ENCODE measurements at places on chromosomes 2 and 18.

GRCh38 chr2:203646266-203646864 lies 60.1 kb upstream of the CD28 start:
- DNase-seq, result no peak

DNA sequence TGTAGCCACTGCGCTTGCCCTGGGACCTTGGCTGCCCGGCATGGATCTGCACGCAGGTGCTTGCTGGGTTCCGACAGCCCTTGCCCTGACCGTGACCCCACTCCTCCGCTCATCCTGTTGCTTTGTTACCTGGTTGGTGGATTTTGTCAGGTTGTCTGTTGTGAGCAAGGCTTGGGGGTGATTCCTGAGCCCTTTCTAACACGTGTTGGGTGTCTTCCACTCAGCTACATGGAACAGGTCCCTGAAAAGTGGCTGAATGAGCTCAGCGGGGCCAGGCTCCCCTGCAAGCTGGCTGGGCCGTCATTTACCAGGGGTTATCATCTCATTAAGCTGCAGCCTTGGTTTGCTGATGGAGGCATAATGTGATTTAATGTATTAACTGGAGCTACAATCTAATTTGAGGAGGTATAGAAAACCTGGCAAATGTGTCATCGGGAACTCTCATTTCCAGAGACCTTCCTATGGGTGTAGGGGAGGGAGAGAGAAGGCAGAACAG lies 24.6 kb downstream of the RAMP1 start:
- no peak for DNase-seq

DNA sequence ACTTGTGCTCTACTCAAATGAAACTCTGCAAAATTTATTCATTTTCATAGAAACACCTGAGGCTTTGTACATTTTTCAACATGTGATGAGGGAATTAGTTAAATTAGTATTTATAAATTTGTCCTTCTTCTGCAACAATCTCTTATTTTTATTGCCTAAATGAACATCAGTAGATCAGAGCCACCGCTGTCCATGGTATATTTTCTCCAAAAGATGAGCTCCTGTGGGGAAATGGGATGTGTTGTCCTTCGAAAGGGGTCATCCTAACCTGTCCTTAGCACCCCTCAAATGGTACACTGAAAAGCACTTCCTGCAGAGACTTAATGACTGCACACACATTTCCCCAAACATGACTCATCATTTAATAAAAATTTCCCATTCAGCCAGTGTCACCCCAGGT lies 714.6 kb downstream of the MBD2 start:
- DNase-seq, result no peak

GRCh38 chr2:95104606-95105005 lies 17.0 kb downstream of the MRPS5 start:
- no peak for DNase-seq

DNA sequence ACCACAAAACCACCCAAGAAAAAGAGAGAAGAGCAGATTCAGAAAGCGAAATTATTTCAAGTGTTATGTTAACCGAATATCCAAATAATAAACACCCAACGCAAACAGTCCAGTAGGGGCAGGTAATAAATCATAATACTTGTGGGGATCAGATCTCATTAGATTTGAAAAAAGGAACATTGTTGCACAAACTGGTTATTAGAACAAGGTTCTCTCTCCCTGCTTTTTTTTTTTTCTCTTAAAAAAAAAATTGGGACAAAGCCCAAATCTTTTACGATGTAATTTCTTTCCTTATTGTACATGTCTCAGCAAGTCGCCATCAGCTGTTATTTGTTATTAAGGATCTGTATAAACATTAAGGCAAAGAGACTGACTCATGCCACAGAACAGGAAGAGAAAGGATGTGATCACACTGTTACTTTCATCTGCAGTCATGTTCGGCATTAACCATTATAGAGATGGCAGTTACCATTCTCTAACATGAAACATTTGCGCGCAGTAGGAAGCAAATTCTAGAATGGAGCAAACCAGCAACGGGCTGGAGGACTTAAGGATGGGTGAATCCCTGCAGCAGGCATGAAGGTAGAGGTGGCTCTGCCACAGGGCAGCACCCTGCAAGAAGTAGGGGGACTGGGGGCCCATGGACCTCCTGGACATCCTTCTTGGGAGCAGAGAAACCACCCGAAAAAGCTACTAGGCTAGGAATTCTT lies 42.0 kb downstream of the EPHA4 start:
- DNase-seq, result no peak

DNA sequence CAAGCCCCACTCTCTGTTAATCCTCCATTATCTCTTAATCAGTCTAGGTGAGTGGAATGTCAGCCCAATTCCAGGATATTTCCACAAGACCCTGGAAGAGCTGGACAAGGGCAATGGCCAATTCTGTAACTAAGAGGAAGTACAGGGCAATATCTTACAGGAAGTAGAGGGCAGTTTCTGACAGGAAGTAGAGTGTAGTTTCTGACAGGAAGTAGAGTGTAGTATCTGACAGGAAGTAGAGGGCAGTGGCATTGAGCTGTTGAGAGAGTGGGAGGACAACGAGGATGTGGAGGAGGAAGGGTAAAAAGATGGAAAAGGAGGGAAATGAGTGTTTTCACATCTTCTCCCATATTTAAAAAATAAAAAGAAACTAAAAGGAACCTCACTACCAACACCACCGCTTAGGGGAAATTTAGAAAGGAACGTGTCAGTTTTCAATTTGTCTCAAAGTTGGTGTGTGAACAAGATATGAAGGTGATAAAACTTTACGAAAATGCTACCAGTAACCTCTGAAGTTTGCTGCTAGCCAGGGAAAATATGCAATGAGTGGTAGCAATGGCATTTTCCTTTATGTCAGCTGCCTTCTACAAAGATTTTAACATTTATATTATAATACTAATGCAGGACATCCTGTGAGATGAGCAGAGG lies 430.9 kb upstream of the HNRNPA3 start:
- DNase-seq, result no peak

GRCh38 chr2:27446057-27446456 lies 3.9 kb downstream of the KRTCAP3 start:
- no peak for DNase-seq

GRCh38 chr2:73749314-73749713 lies 12.2 kb upstream of the TPRKB start:
- no peak for DNase-seq

GRCh38 chr2:195021711-195022507 lies 635.1 kb upstream of the SLC39A10 start:
- no peak for DNase-seq

- DNase-seq, result no peak
Measured at GRCh38 chr2:48109491-48110204, 203.3 kb upstream of the FBXO11 start.

DNA sequence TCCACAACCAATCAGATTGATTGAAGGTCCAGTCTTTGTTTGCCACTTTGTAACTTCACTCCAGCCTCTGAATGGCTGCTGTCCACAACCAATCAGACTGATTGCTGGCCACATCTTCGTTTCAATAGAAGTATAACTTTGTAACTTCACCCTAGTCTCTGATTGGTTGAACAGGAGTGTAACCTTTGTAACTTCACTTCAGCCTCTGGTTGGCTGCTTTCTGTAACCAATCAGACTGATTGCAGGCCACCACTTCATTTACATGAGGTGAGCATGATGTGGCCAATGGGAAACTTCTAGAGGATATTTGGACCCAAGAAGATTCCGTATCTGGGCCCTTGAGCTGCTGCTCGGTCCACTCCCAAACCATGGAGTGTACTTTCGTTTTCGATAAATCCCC lies 16.9 kb upstream of the ALPP start:
- DNase-seq, result no peak

- DNase-seq, result no peak
Measured at GRCh38 chr2:158458617-158458920, 1.8 kb downstream of the PKP4 start.

DNA sequence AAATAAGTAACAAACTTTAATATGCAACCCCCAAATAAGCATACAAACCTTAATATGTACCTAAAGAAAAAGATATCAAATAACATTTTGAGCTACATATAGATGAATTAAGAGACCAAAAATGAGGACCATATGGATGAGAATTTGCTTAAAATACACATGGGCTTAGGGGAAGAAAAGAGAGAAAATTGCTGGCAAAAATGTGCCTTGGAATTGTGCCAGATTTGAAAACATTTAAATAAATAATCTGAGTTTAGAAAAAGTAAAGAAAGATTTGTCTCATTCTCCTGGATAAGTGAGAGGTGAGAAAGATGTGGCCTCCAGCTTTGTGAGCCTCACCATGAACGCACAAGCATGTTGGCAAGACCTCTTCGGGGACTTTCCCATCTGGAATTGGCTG lies 372.6 kb downstream of the SOX11 start:
- no peak for DNase-seq

DNA sequence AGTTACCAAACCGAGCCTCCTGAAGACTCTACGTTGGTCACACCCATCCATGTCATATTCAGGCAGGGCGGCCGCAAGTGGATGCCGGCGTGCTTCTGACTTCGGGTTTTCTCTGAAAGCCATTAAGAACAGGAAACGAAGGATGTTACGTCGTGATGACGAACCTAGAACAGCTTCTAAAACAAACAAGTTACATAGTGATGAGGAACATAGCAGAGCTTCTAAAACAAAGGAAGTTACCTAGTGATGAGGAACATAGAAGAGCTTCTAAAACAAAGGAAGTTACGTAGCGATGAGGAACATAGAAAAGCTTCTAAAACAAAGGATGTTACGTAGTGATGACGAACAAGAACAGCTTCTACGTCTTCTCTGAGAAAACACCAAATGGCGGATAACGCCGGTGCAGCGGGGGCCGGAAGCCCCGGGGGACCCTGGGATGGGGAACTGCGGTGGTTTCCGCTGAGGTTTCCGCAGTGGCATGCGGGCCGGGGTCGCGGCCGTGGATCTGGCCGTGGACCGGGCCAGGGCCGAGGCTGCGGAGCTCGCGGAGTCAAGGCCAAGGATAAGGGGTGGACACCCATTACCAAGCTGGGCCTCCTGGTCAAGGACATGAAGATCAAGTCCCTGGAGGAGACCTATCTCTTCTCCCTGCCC lies 141.1 kb downstream of the SOCS6 start:
- no peak for DNase-seq

DNA sequence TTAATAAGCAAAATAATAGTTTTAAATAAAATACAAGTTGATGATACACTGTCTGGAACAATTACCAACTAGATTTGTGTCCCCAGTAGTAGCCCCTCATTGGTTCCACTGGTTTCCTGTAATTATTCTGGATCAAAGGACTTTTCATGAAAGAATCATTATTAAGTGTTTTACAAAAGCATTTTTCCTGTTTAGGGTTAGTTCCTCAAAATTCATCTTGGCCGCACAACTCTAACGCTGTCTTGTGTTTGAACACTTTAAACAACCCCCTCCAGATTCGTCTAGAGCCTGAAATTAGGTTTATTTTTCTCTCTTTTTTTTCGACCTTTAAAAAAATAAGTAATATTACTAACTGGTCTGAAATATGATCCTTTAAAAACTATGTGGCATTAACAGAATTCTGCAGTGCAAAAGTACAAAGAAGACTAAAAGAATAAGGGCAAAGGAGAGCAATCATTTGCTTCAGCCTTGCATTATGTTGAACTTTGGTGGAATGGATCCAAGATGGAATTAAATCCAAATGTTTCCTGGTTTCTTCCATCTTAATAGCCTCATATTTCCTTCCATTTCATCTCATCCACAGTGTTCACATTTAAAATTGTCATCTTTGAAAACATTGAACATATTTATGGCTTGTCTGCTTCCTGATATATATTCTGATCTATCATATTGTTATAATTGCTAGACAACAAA lies 678.4 kb downstream of the IRS1 start:
- no peak for DNase-seq

DNA sequence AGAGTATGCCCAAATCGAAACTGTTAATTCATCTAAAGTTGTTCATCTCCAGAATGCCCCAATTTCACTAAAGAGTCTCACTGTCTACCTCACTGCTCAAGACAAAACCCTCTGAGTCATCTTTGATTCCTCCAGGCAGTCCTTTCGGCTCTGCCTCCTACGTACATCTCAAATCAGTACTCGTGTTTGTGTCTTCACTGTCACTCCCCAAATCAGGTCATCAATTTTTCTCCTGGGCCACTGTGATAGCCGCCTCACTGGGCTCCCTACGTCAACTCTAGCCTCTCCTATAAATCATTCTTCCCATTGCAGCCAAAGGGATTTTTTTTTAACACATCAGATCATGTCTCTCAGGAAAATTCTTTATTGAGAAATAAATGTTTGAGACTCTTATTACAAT lies 42.1 kb upstream of the TTC39C start:
- DNase-seq, result no peak

DNA sequence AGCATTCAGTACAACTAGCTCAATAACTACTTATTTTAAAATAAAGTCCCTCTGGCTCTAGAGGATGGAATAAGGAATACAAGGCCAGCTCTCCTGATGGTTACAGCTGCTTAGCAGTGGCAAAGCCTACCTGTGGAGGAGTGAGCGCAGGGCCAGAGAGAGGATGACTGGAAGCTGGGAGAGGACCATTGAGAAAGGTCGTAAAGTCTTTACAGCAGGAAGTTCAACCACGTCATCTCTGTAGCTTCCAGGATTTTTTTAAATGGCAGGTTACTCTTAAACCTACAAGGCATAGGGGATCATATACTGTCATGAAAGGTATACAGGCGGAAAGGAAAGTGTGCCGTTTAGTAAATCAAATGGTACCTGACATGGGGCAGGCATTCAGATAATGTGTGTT lies 26.3 kb downstream of the ANXA4 start:
- DNase-seq, result no peak

GRCh38 chr2:149824136-149824535 lies 236.6 kb upstream of the MMADHC start:
- DNase-seq, result no peak

Data from NCI-H345 (cell line).